ENCODE measurements at places on chromosomes 5 and 9.
A peak's percentile ranks its signal among the peaks of the same experiment; 100 is the strongest.

DNA sequence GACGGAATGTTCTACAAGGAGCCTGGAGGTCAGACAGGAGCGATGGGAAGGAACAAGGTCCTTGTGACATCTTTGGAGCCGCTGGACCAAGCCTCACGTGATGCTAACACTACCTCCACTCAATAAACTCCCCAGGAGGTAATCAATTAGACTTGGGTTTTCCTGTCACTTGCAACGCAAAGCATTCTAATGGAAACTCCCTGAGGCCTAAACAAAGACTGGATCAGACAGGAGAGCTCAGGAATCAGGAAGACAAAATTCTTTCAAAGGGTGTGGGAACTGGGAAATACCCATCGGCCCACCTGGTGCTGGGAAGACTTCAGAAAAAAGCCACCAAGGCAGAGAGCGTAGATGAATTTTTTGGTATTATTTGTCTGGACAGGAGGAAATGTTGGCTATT is 22.3 kb upstream of the UNC5A start:
- no peak for DNase-seq

GRCh38 chr9:94861589-94862272 is 135.2 kb downstream of the AOPEP start:
- DNase-seq = no peak

DNA sequence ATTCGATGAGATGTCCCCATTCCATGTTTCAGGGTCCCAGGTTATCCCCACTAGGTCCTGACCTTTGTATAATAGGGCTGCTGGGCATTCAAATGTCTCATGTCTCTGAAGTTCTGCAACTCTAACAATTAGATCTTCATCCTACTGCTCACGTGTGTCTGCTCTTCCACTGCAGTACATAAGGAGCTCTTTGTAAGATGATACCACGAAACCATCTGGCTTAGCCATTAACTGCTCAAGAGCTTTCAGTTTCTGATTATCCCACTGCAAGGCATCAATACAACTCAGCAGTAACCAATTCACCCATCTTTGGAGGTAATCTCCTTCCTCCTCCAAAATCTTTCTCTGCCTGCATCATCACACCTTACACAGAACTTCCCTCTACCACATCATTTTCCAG is 49.9 kb upstream of the PPP2CA start:
- DNase-seq = peak; percentile 9

DNA sequence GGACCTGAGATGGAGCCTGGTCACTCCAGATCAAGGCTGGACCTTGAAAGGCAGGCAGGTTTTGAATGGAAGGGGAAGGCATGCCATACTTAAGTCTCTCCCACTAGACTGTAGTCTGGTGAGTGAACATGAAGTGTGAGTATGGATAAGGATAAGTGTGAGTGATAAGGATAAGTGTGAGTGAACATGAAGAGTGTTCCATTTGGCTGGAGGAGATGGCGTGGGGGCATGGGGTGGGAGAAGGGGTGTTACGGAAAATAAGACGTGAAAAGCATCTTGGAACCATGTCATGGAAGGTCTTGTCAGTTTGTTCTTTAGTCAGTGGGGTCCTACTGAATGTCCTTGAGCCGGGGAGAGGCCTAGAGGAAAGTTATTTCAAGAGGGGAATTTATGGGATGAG is 32.8 kb downstream of the HMGXB3 start:
- no peak for DNase-seq

DNA sequence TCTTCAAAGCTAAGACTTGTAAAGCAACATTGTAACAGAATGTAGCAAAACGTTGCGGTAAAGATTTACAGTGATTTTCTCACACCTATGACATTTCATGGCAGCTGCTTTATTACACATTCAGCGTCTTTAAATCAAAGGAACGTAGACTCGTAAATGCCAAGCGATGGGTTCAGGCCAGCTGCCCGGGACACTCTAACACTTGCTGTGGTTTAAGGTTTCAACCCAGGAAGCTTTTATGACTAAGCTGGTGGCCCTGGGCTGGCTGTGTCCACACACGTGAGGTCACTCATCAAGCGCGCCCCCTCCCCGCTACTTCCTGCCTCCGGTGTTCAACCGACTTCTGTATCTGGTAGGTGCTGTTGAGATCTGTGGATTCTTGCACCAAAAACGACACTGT is 2.5 kb downstream of the SLC6A18 start:
- no peak for DNase-seq

DNA sequence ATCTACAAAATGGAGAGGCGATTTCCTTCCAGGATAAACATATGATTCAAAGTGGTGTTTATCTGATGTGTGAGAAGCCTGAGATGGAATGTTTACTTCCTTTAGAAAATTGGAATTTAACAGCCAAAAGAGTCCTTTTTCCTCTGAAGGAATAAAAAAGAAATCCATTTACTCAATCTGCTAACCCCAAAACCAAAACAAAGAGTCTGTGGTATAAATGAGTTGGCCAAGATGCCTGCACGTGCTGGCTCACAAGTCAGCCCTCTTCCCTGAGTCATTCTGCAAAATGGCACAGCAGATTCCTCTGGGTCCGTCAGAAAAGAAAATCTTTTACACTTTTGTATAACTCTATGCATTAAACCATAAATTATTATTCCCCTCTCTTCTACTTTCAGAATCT is 60.8 kb downstream of the EBF1 start:
- no peak for DNase-seq

GRCh38 chr5:170393235-170393634 is 4.1 kb upstream of the KCNMB1 start:
- no peak for DNase-seq

- DNase-seq = no peak
Measured at GRCh38 chr9:86978922-86979474, 31.7 kb upstream of the GAS1 start.

- no peak for DNase-seq
Measured at GRCh38 chr9:99127356-99128132, 22.6 kb downstream of the TGFBR1 start.

- DNase-seq = no peak
Measured at GRCh38 chr5:160209917-160210316, 19.4 kb upstream of the FABP6 start.

- no peak for DNase-seq
Measured at GRCh38 chr5:39214912-39215709, 4.3 kb downstream of the FYB1 start.

DNA sequence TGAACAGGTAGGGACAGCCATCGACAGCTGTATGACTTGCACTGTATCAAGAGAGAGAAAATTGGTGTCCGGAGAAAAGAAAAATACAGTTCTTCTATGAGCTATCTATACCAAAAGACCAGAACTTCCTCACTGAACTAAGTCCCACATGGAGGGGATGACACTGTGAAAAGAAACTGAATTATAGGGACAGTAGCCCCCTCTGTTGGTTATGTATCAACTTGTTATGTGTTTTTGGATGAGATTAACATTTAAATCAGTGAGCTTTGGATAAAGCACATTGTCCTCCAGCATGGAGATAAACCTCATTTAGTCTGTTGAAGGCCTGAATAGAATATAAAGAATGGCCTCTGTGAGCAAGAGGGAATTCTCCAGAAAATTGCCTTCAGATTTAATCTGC is 176.6 kb upstream of the SH3GL2 start:
- no peak for DNase-seq

GRCh38 chr9:4584636-4585035 is 77.5 kb upstream of the PLPP6 start:
- DNase-seq = no peak

DNA sequence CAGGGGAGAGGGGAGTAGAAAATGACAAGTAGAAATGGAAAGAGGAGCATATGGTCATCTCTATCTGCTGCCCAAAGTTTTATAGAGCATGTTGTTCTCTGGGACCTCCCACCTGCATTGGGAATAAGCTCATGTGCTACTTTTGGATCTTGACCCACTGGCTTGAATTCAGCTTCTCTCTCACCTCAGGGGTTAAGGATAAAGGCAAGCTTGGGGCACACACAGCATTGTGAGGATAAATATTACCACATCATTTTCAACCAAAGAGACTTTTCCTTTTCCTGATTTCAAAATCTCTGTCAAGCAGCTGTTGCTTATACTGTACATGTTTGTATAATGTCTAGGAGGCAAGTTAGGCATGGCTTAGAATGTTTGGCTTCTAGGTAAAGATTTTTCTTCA is 16.6 kb downstream of the ATP10B start:
- no peak for DNase-seq

GRCh38 chr5:156155598-156155997 is 171.4 kb upstream of the SGCD start:
- no peak for DNase-seq

DNA sequence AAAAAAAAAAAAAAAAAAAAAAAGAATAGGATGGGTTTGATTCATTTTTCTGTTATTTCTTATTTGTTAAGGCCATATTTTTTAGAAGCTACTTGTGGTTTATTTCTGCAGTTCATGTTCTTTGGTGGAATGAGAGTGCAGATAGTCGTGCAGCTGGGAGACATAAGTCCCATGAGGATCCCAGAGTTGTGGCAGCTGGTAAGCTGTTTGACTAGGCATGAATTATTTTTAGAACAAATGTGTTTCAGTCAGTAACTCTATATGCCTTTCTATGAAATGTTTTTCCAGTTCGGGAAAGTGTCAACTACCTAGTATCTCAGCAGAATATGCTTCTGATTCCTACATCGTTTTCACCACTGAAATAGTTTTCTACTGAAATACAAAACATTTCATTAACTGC is 5.0 kb upstream of the NIPSNAP3B start:
- DNase-seq = peak; percentile 81

- no peak for DNase-seq
Measured at GRCh38 chr5:756865-757345, 27.6 kb downstream of the ZDHHC11B start.

DNA sequence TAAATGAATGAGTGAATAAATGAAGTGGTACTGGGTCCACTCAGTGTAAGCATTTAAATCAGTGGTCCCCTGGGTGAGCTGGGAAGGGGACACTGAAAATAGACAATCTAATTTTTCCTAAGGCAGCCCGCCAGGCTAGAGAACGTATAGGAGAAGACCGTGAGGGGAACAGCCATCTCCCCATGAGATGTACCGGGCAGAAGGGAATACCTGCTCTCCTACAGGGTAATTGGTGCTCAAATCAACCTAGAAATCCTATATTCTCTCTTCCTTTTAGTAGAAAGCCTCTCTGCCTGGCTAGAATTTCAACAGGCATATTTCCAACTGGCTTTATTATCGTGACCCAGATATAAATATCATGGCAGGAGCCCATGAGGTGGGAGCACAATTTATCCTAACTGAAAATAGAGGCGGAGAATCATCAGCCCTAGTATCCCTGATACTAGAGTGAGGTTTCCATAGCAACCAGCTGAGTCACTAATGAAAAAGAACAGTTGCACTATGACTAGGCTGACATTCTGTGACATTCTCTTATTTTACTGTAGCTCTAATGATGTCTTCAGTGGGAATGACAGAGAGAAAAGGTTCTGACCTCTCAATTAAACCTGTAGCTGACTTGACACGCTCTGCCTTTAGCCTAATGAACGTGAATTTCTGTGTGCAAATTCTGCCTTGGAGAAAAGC is 96.5 kb upstream of the CAST start:
- no peak for DNase-seq

GRCh38 chr5:139393497-139394122 is 1.3 kb downstream of the PROB1 start:
- DNase-seq = no peak

DNA sequence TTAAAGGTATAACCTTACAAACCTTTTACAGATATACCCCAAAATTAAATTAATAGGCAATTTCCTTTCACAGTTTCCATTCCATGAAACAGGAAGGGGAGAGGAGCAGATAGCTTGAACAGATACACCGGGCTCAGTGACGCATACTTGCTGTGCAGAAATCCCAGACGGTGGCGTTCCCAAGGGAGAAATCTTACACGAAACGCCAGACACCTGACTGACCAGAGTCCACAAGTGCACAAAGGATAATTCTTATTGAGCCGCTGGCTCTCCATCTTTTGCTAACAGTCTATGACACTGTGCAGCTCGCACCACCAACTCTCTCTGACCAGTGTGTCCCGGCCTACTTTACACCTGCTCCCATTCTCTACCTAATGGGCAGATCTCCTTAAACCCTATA is 37.4 kb downstream of the PTCH1 start:
- DNase-seq = no peak

DNA sequence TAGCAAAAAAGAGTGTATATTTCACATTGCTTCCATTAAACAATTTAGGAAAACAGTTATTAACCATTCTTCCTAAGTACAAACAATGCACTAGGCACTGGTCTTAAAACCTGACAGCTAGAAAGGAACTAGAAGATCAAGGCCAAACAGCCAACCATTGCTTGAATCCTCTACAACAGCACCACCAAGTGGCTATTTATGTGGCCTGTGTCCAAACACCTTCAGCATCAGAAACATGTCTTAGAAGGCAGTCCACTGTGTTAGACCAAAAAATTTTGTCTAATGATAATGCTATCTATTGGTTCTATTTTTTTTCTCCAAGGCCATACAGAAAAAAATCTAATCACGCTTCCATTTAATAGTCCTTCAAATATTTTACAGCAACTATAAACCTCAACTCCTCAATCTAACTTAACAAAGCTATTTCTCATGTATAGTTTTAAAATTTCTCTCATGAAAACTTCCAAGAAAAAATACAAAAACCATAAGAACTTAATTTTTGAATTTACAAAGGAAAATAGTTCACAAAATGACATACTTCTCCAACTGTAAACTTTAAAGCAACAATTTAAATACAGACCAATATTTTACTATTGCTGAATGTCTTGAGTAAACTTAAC is 36.1 kb downstream of the CAAP1 start:
- DNase-seq = no peak

DNA sequence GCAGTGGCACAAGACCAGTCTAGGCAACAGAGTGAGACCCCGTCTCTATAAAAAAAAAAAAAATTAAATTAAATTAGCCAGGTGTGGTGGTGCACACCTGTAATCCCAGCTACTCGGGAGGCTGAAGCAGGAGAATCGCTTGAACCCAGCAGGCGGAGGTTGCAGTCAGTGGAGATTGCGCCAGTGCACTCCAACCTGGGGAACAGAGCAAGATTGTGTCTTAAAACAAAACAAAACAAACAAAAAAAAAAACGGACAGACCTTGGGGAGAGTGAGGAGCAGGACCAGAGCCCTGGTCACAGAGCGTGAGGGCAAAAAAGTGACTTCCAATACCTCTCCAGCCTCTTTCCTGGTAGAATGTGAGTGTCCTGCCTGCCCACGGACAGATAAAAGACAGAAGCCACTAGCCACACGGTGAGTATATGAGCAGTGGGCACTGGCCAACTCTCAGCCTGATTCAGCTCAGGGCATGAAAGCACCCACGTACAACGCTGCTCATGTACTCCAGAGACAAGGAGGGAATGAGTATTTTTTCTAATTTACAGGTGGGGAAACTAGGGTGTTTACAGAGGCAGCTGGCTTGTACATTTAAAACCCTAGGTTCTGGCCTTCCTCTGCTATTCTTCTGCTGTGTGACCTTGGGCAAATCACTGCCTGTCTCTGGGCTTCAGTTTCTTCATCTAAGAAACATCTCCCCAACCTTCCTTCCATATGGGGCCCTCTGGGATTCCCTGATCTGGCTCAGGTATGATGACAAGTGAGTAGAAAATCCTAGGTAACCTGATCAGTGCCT is 1.8 kb downstream of the OLFML2A start:
- no peak for DNase-seq

- no peak for DNase-seq
Measured at GRCh38 chr5:179786861-179787260, 6.9 kb upstream of the LTC4S start.

GRCh38 chr9:92247981-92248380 is 45.5 kb downstream of the IARS1 start:
- no peak for DNase-seq
